ENCODE measurements at places on chromosomes 11 and 22.

DNA sequence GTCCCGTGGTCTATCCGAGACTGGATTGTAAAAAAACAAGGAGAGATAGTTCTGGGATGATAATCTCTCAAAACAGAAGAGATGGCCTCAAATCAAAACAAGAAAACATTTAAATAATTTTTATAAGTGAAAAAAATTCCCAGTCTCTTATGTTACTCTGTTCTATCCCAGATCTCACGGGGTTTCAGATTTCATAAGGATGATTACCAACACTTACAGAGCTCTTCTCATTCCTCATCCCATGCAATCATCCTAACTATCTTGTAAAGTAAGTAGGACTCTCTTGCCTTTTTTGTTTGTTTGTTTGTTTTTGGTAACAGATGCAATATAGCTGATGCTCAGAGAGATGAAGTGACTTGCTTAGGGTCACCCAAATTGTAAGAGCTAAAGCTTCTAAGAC lies 20.0 kb upstream of the ZBTB16 start:
- DNase-seq, result no peak

DNA sequence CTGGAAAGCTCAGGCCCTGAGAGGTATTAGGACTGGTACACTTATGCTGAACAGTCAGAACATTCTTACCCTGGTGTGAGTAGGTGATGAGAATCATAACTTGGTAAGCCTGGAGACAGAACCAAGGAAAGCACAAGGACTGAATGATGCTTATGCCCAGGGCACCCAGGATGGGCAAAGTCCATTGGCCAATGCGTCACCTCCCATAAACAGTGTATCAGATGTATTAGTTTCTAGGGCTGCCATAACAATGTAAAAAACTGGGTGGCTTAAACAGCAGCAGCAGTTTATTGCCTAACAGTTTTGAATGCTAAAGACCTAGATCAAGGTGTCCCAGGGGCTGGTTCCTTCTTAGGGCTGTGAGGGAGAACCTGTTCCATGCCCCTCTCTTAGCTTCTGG lies 107.0 kb downstream of the FAR1 start:
- no peak for DNase-seq

DNA sequence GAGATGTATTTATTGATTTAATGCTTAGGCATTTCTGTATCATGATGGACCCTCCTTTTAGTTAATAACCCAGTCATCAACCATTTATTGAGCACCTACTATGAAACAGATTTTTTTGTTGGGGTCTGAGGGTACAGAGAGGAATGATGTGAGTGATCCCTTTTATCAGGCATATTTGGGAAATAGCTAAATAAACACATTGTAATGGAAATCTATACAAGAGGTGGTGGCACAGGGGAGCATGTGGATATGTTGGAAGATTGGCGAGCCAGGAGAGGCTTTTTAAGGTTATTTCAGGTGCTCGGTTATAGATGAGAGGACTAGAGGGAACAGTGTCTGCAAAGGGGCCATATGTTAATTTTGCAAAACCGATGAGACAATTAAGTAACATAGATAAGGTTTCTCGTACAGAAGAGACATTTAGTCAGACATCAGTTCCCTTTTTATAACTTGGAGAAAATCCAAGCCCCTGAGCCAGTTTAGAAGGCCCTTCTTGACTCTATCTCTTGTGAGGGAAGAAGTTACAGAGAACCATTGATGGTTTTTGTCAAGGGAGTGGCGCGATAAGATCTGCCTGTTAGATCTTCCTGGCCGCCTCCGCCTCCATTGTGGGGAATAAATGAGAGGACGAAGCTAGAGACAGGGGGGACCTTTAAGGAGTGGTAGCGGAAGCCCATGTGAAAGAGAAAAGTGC lies 2.0 kb downstream of the ATXN10 start:
- DNase-seq, result no peak

GRCh38 chr11:3942956-3943497 lies 87.6 kb downstream of the STIM1 start:
- no peak for DNase-seq

- DNase-seq, result no peak
These were observed 176.4 kb downstream of the SHANK2 start for GRCh38 chr11:71075871-71076420.

- no peak for DNase-seq
These were observed 13.2 kb downstream of the KCNQ1OT1 start for GRCh38 chr11:2686360-2687222.

GRCh38 chr22:23984430-23984829 lies 4.5 kb downstream of the GSTT2 start:
- no peak for DNase-seq

DNA sequence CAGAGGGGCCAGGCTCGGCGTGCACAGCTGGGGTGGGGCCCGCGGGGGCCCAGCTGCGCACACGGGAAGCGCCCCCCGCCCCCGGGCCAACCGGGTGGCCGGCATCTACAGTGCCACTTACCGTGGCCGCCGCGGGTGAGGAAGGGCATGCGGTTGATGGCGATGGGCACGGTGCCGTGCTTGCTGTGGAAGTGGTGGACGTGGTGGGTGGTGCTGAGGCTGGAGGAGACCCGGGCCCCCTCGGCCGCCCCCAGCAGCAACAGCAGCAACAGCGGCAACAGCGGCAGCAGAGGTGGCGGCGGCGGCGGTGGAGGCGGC lies 51.4 kb downstream of the SLC22A12 start:
- DNase-seq, result no peak

DNA sequence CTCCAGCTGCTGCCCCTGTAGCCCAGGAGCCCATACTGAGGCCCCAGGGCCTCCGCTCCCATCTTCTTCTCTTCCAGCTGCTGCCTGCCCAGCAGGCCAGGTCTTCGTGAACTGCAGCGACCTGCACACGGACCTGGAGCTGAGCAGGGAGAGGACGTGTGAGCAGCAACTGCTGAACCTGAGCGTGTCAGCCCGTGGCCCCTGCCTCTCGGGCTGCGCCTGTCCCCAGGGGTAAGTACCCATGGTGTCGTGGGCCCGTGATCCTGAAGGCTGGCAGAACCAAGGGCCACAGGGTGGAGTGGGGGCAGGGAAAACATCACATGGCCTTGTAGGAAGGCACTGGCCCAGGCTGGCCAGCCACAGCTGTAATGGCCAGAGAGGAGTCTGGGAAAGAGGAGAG lies 31.2 kb downstream of the OTOG start:
- DNase-seq, result no peak

GRCh38 chr11:2582351-2582945 lies 117.3 kb downstream of the KCNQ1OT1 start:
- no peak for DNase-seq

Data from foreskin melanocyte (primary cell).